Panc1 (cell line): ENCODE measurements at places on chromosomes 6 and 20. TPM values are rescaled to one million over a fixed set of nuclear protein-coding genes. Genes with fewer than 3 reads are reported as not detected.

- no peak for DNase-seq
These were observed 3.4 kb upstream of the HLA-A start for GRCh38 chr6:29938746-29939508.

- no peak for DNase-seq
These were observed 182.8 kb downstream of the ZDHHC14 start for GRCh38 chr6:157563611-157564284.

- no peak for DNase-seq
These were observed 136.3 kb downstream of the KIF13A start for GRCh38 chr6:17851001-17851719.

DNA sequence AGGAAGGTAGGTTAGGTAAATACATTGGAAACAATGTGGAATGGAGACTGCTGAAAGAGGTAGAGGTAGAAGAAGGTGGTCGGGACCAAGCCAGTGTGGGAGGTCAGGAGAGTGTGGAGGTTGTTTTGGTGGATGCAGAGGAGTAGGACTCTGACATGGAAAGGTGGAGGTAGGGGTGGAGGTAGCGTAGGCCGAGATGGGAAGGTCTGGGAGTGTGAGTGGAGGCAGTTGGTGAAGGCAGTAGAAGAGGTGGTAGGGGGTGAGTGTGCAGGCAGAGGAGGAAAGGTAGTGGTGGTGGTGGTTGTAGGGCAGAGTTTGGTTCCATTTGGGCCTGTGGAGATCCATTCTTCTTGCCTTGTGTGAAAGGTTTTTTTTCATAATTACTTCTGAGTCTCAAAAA, 599.6 kb upstream of the FLRT3 start:
- DNase-seq: no peak

The MEI4 gene
- total RNA-seq: 0.05 TPM
